ENCODE measurements at places on chromosomes 6 and 20.

- no peak for DNase-seq
Measured at GRCh38 chr20:47648943-47649342, 136.3 kb downstream of the SULF2 start.

DNA sequence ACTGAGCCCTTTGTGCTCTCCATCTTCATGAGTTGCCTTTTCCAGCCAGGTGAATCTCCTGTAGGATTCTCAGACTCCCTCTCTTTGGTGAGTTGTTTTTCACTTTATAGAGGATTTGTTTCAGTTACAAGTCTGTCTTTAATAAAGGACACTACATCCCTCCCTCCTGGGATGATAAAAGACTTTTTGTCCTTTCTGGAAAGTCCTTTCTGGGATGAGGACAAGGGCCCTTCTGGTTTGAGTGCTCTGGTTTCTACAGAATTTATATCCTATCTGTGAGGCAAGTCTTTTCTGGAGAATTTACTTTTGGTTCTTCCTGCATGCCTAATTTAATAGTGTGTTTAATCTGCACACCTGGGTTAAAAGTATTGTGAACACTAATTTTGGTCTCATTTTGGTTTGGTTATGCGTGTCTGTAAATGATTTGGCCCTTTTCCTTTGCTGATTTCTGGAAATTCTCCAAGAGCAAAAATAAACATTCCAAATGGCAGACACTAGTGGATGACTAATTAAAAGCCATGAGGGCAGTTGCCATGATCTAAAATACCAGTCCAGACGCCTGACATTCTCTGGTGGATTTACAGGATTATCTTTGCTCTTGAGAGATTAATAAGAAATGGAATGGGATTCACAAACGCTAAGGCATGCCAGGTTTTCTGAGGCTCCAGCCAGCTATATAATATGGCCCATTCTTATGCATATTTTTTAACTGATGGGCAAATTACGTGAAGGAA lies 44.8 kb downstream of the TCP11 start:
- no peak for DNase-seq

DNA sequence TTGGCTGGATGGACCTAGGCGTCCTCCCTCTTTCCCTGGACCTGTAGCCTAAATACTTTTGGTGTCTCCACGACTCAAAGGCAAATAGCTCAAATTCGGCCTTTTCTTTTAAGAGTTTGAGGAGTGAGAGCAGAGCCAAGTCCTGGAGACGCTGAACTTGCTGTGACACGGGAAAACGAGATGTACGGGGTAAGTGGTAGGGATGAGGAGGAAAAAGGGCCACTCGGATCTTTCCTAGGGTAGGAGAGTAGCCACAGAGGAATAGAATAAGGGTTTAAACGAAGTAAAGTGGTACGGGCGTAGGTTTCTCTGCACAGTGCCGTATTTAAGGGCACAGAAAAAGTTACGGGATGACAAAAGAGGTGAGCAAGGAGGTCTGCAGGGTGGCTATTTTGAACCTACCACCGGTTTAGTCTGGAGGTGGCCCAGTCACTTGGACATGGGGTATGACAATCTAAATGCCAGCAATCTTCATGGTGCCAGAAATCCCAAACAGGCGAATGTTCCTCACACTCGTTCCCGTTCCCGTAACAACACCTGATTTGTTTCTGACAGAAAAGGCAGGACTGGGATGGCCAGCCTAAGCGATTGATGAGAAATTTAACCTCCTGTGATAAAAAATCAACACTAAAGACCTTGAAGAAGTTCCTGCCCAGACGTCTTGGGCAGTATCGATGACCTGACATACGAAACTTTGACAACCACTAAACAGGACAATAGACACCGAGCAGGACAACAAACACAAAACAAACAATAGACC lies 149.3 kb downstream of the TRIM27 start:
- no peak for DNase-seq

- DNase-seq, result no peak
Measured at GRCh38 chr20:22776369-22776768, 192.0 kb upstream of the FOXA2 start.

DNA sequence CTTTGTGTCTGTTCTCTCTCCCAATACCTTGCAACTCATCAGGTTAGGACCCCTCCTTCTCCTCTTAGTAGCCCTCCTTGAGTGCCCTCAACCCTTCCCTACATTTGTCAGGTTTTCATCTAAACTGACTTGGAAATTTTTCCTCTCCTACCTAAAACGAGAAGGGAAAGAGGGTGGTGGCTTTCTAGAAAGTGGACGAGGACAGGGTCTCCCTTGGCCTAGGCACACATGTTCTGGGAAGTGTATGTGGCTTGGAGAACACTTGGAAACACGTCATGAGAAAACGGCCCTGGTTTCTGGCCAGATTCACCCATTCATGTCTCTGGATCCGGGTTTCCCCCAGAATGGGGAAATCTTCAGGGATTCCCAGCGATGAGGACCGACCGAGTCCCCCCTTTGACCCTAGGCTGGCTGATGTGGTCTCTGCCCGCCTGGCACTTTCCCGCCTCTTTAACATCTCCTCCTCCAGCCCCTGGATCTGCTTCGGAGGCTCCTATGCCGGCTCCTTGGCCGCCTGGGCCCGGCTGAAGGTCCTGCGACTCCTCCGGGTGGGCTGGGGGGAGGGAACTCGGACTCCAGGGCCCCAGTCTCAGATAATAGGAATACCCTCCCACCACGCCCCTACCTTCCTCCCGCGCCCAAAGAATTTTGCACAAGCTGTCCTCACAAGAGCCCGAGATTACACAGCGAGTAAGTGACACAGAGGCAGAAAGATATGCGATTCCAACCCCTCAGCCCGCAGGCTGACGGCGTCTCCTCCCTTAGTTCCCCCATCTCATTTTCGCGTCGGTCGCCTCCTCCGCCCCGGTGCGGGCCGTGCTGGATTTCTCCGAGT lies 3.0 kb downstream of the PRSS16 start:
- DNase-seq, result no peak

GRCh38 chr6:144286503-144287393 lies 1.6 kb downstream of the UTRN start:
- DNase-seq, result no peak

- no peak for DNase-seq
Measured at GRCh38 chr6:125077453-125077852, 76.1 kb upstream of the TPD52L1 start.

GRCh38 chr6:111011360-111012142 lies 29.7 kb downstream of the RPF2 start:
- DNase-seq, result no peak

GRCh38 chr6:168106633-168107005 lies 27.6 kb upstream of the FRMD1 start:
- DNase-seq, result no peak

DNA sequence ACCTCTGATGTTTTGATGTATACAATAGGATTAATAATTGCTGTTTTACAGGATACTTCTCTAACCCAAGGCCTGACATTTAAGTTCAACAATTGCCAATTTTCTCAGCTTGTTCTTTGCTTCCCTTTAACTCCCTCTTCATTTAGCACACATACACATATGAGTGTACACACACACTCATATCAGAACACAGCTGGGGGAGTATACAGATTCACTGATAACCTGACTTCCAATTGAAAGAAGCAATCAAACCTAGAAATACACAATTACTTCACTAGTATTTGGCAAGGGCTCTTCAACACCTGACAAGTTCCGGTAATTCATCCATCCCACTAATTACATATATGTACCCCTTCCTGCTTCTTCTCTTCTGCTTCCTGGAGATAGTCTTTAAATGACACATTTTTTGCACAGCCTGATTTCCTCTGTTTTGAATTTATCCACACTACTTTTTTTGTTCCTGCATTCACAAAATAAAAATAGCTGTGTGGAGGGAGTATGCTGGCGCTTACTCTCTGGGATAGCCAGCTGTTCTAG lies 11.2 kb downstream of the UST start:
- no peak for DNase-seq

DNA sequence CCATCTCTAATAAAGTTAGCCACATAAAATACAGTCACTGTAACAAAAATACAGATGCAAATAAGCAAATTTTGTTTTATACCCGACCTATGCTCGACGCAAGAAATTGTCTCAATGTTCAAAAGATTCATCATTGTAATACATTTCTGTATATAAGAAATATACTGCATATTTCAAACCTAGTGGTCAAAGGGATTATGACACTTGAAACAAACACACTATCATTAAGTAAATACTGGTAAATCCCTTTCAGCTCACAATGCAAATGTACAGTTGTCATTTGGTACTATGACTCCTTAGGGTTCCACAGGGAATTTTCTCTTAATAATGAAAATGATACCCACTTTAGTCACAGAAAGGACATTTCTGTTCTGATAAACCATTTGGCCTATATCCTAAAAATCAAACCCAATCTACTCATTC lies 2.2 kb downstream of the HIVEP2 start:
- no peak for DNase-seq

DNA sequence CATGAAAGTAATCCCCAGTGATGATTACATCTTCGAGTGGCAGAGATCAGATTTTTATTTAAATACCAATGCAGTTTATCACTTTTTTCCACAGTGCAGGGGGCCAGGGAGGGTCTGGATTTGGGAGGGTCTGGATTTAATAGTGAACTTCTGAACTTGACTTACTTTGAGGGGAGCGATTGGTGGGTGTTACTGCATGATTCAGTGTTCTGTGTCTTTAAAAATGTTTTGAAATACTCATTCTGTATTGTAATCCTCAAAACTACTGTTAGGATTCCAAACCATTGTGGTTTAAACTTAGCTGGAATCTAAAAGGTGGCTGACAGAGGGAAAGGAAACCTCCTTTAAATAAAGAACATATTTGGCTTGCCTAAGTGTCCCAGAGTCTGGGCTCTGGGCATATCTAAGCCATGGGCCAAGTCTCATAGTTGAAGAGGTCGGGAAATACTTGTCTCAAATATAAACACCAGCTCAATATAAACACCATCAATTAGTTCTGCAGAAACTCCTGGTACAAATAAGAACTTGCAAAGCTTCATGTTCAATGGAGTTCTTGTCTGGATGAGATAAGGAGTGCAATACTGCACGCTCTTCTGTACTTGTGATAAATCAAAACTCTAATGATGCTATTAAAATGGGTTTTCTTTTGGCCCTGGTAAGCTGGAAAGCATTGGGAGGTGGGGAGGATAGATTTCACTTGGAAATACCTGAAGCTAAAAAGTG lies 14.4 kb downstream of the JARID2 start:
- DNase-seq, result no peak
